Activated CD4-positive, alpha-beta T cell treated with anti-CD3 and anti-CD28 coated beads, Interleukin-2, Interleukin-6, amounts not matched to agents 100 ng/mL and 50 ng/mL, durations not matched to agents 16 hours and 8 hours (primary cell): ENCODE measurements at places on chromosomes 13 and 19.

GRCh38 chr19:43704002-43704705 lies 11.7 kb upstream of the IRGC start:
- no peak for DNase-seq

DNA sequence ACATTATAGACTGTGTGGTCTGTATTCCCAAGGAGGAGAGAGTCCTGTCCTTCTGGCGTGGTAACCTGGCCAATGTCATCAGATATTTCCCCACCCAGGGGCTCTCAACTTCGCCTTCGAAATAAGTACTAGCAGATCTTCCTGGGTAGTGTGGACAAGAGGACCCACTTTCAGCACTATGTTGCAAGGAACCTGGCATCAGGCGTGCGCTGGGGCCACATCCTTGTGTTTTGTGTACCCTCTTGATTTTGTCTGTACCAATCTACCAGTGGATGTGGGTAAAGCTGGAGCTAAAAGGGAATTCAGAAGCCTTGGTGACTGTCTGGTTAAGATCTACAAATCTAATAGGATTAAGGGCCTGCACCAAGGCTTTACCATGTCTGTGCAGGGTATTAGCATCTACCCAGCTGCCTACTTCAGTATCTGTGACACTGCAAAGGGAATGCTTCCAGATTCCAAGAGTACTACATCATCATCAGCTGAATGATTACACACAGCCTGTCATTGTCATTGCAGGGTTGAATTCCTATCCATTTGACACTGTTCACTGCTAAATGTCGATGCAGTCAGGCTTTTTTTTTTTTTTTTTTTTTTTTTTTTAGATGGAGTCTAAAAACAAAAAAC lies 148.0 kb downstream of the PRR20E start:
- DNase-seq: no peak

DNA sequence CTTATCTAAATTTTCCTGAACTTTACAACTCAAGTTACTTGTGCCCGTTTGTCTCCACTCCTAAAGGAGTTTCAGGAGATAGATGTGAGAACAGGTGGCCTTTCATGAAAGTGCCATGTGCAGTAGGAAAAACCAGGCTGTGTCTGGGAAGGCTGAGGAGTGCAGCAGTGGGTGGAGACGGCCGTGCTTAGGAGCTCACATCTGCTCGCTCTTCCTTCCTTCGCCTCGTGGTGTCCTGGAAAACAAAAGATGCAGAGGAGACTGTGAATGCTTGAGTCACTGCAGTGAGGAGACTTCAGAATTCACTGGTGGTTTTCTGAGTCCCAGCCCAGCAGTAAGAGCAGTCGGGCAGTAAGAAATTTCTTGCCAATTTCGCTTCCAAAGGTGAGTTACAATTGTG lies 138.4 kb upstream of the RNF113B start:
- DNase-seq: no peak

- DNase-seq: no peak
Observed at GRCh38 chr19:11551603-11552235, 7.3 kb downstream of the ELOF1 start.

DNA sequence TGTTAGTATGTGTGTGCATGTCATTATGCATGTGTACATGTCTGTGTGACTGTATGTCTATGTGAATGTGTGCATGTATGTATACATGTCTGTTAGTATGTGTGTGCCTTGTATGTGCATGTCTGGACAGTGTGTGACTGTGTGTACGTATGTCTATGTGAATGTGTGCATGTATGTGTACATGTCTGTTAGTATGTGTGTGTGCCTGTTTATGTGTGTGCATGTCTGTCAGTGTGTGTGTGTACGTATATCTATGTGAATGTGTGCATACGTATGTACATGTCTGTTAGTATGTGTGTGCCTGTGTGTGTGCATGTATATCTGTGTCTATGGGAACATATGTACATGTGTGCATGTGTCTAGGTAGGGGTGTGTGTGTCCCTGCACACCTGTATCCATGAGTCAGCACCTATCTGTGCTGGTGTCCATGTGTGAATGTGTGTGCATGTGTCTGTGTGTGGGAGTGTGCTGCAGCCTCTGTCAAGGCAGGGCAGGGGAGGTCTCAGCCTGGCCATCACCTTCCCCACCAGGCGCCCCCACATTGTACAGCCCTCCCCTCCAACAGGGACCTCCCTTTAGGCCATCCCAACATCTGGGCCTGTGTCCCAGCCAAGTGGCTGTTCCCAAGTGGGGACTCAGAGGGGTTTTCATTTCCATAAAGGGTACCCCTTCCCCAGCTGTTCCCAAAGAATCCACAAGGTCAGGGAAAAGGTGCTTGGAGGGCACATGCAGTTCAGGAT lies 4.4 kb downstream of the GAS6 start:
- DNase-seq: no peak

- no peak for DNase-seq
Observed at GRCh38 chr19:53960886-53961285, 1.9 kb upstream of the CACNG8 start.
